ENCODE measurements at places on chromosomes 3 and 15.

DNA sequence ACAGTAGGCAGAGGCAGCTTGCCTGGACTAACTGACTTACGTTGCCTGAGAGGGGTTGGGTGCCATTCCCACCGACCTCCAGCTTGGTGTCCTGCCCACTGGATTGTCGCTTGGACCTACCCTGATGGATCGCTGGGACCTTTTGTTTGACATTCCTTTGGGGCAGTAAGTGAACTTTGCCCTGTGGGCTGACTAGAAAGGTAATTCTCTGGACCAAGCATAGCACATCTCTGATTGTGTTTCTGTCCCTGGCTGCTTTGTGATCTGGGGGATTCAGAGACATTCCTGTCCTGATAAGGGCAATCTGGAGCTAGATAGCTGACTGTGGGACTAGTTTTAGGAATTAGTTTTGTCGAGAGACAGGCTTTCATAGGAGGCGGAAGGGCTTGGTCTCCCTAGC, 19.5 kb upstream of the IFT57 start:
- no peak for DNase-seq

DNA sequence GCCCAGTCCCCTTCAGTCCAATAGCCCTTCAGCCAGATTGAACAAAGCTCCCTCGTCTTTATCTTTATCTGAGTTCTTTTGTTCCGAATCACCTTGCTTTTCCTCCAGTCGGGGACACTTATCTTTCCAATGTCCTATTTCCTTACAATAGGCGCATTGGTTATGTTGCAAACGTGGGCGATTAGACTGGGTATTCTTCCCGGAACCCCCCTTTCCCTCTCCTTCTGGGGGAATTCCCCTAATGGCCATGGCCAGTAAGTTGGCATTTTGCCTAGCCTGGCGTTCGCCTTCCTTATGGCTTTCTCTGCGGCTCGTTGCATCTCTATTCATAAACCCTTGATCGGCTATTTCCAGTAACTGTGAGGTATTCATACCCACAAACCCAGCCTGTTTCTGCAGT, 82.2 kb upstream of the VEPH1 start:
- DNase-seq = no peak

- DNase-seq = no peak
Observed at GRCh38 chr3:40333416-40333815, 23.9 kb downstream of the EIF1B start.

DNA sequence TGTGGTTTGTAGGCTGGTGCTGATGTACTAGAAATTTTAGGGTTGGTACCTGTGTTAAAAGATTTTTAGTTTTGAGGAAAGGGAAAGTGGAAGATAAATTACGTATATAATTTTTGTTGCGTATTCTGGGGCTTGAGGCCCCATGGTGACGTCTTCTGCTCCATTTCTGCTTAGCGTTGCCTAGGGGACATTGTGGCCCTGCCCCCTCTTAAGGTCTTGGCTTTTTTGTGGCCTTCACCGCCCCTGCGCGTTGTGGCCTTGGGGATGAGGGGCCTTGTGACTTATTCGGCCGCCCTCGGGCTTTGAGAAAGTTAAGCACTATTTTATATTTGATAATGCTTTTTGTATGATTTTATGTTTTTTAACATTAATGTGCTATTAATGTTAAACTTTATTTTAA, 182.0 kb downstream of the KLF13 start:
- no peak for DNase-seq

DNA sequence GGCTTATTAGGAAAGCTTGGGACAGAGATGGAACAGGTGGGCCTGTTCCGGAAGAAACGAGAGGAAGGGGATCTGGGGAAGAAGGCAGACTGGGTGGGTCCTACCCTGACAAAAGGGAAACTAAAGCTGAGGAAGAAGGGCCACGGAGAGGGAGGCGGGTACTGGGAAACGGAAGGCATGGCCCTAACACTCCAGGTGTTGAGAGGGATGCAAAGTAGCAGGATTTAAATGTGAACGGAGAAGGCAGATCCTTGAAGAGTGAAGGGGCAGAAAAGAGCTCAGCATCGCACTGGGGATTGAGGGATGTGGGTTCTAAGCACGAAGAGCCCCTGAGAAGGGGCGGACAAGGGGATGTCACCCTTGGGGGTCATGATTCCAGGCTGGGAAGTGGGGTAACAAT, 735 bp downstream of the STIMATE start:
- peak; percentile 14 for DNase-seq

- DNase-seq = no peak
Observed at GRCh38 chr15:39709941-39710340, 72.7 kb downstream of the FSIP1 start.

GRCh38 chr3:166444756-166445155, 607.5 kb upstream of the BCHE start:
- DNase-seq = no peak

DNA sequence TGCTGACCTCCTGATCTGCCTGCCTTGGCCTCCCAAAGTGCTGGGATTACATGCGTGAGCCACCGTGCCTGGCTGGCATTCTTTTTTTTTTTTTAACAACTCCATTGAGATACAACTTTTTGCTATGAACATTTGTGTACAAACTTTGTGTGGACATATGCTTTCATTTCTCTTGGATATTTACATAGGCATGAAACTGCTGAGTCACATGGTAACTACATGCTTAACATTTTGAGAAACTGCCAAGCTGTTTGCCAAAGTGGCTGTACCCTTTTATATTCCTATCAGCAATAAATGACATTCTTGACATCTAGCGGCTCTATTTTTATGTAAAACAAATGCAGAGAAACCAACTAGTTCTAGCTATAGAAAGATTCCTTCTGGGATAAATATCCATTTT, 8.7 kb upstream of the YEATS2 start:
- no peak for DNase-seq

DNA sequence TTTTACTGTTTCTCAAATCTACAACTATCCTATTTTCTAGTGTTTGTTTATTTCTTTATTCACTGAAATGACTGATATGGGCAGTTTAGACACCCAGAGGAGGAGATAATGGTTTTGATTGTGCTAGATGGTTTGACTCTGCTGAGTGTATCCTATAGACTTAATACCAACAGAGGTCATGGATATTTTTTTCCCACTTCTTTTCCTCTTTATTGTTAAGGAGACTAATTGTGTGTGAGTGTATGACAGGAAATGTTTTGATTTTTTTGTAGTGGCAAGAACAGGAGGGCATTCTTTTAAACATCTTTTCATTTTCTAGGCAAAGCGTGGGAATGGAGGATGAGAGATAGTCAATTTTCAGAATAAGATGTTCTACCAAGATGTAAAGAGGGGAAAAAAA, 223.5 kb downstream of the CHST2 start:
- no peak for DNase-seq

DNA sequence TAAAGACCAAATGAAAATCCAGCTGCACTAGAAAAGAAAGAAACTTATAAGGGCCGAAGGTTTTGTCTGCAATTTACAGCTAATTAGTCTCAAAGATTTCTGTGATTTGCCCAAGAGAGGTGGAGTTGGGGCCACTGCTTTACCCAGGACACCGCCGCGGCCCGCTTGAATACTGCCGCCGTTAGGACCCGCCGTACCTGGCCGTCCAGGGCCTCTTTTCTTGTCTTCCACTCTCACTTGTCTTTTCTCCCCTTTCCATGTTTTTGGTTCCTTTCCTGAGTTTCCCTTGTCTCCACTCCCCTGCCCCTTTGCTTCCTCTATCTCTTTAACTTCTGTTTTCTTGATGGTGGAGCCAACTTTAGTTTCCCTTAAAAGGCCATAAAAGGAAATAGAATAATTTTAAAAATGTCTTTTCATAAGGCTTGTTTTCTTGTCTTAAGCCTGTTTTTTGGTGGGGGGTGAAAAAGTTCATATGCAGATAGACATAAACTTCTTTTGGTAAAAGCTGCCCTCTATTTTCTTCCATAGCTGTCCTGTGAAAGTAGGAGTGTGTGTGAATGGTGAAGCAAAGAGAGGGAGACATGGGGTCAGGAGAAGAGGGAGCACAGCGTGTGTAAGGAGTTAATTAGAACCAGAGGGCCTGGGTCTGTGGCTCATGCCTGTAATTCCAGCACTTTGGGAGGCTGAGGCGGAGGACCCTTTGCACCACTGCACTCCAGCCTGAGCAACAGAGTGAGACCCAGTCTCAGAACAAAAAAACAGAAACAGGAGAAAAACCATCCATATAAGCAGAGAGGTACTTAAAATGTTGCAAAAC, 16.0 kb upstream of the CCNL1 start:
- DNase-seq = no peak

DNA sequence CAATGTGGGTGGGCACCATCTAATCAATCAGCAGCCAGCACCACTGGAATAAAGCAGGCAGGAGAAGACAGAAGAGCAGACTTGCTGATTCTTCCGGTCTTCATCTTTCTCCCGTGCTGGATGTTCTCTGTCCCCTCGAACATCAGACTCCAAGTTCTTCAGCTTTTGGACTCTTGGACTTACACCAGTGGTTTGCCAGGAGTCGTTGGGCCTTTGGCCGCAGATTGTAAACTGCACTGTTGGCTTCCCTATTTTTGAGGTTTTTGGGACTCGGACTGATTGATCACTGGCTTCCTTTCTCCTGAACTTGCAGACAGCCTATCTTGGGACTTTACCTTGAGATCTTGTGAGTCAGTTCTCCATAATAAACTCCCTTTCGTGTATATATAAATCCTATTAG, 292.8 kb downstream of the BCHE start:
- no peak for DNase-seq

DNA sequence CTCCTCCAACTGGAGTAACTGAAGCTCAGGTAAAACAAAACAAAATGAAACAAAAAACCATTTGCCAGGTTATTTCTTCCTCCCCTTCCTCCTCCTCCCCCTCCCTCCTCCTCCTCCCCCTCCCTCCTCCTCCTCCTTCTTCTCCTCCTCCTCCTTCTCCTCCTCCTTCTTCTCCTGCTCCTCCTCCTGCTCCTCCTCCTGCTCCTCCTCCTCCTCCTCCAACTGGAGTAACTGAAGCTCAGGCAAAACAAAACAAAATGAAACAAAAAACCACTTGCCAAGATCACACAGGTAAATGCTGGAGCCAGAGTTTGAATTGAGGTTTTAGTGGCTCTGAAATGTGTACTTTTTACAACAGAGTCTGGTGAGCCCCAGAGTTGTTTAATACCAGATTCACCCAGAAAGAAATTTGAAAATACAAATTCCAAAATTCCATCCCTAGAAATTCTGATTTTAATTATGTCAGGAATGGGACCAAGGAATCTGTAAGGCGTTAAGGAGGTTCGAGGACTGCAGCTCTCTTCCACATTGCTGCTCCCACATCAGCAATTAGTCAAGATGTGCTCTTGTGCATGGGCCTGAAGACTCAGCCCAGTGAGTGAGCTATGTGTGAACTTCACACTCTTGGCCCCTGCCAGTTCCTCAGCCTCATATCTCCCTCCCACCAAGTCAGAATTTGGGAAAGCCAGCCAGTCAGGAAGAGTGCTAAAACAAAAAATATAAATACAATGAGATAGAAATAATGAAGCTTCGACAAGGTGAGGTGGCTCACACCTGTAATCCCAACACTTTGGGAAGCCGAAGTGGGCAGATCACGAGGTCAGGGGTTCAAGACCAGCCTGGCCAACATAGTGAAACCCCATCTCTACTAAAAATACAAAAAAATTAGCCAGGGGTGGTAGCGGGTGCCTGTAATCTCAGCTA, 31.6 kb upstream of the ZNF770 start:
- no peak for DNase-seq

GRCh38 chr15:70113304-70113700, 15.6 kb upstream of the TLE3 start:
- no peak for DNase-seq

- DNase-seq = no peak
Observed at GRCh38 chr15:97470417-97470816, 490.1 kb upstream of the ARRDC4 start.

- DNase-seq = no peak
Observed at GRCh38 chr3:139533781-139534454, 5.6 kb downstream of the RBP1 start.

GRCh38 chr3:36988356-36988755, 4.6 kb downstream of the EPM2AIP1 start:
- no peak for DNase-seq

DNA sequence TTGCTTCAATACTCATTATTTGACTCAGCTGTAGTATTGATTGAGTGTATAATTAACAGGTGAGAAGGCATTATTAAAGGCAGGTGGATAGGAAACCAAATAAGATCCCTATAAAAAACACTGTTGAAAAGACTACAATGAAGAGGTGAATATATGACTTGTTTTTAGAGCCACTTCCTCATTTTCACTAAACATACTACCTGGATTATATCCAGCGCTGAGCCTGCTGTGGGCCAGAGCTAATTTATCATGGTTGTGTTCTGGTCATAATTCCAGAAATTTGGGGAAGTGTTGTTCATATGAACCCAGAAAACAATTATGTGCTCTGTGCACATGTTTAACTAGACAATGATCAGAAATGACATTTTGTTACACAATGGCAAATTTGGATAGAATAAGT, 235.3 kb upstream of the MME start:
- no peak for DNase-seq

DNA sequence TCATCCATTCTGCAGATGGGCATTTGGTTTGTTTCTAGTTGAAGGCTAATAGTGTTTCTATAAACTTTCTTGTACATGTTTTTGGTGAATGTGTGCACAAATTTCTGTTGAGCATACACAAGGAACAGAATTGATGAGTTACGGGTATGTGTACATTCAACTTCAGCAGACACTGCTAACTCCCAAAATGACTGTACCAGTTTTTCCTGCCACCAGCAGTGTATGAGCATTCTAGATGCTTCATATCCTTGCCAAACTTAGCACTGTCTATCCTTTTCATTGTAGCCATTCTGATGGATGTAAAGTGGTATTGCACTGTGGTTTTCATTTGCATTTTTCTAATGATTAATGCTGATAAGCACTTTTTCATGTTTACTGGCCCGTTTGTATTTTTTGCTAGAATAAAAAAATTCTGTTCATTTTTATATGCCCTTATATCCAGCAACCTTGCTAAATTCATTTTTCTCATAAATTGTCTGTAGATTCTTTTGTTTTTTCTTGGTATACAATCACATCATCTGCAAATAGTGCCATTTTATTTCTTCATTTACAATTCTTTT, 110.2 kb downstream of the ATP1B3 start:
- DNase-seq = no peak

- no peak for DNase-seq
Observed at GRCh38 chr3:83039422-83039821, 1278.0 kb upstream of the GBE1 start.

DNA sequence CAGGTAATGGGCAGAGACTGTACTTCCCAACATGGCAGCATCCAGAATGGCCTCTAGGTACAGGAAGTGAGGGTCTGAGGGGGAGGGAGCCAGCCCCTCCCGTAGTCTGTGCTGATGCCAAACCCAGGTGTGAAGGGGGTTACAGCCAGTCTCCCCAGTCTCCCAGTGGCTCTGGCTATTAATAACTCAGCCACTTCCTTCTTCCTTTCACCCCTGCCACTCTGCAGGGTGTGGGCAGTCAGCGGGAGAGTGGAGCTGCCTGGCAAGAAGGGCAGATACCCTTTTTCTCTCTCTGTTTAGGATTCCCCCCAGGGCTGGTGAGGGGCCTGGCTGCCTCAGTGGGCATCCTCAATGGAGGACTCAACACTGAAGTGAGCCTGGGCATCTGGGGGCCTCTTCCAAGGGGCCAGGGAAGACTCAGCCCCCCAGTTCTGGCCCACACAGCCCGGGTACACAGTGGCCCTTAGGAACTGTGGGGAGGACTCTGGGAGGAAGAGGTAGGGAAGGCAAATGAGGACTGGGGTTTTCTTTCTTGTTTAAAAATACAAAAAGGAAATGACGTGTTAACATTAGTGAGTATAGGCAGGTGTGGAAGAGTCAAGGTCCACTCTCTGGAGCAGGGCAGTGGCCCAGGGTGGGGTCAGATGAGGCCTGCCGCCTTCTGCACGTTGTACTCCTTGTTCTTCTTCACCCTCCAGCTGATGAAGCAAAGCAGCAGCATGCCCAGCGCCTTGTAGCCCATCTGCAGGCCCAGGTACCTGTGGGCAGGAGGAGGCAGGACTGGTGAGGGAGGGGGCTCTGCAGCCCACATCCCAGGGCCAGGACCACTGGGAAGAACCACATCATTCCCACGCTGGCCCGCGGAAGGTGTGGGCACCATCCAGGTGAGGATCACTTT, 38.6 kb upstream of the RAB6B start:
- no peak for DNase-seq

Measured in AG08395 (cell line).